ENCODE measurements at places on chromosomes 6 and 20.

- peak; percentile 27 for DNase-seq
Observed at GRCh38 chr6:19803331-19804204, 33.6 kb upstream of the ID4 start.

DNA sequence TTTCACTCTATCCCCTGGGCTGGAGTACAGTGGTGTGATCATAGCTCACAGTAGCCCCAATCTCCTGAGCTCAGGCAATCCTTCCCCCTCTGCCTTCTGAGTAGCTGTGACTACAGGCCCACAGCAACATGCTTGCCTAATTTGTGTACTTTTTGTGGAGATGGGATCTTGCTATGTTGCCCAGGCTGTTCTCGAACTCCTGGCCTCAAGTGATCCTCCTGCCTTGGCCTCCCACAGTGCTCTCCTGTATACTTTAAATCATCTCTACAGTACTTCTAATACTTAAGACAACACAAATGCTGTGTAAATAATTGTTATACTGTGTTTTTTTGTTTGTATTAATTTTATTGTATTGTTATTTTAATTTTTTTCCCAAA lies 39.7 kb upstream of the FAM50B start:
- no peak for DNase-seq

- no peak for DNase-seq
Observed at GRCh38 chr6:122248001-122248669, 151.3 kb upstream of the HSF2 start.

DNA sequence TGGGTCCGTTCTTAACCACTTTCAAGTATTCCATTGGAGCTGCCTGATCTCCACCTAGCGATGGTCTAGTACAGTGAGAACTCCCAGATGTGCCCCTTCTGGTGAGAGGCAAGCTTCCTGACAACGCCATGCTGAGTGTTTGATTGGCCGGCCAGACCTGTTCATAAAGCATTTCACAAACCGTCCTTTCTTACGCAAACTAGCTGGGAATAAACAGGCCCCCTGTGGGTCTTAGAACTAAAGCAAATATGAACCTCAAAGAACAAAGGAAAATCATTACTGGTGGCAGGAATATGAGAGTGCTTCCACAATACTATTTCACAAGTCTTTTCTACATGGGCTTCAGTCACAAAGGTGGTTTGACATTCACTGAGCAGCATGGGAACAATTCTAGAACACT lies 15.6 kb upstream of the GCNT2 start:
- DNase-seq, result peak; percentile 41

Measured in NCI-H345 (cell line).